ENCODE measurements at places on chromosomes 6 and 20.

GRCh38 chr6:164274493-164274892 lies 860.0 kb downstream of the QKI start:
- DNase-seq, result no peak

- DNase-seq, result no peak
Observed at GRCh38 chr6:108677357-108677756, 116.6 kb downstream of the FOXO3 start.

DNA sequence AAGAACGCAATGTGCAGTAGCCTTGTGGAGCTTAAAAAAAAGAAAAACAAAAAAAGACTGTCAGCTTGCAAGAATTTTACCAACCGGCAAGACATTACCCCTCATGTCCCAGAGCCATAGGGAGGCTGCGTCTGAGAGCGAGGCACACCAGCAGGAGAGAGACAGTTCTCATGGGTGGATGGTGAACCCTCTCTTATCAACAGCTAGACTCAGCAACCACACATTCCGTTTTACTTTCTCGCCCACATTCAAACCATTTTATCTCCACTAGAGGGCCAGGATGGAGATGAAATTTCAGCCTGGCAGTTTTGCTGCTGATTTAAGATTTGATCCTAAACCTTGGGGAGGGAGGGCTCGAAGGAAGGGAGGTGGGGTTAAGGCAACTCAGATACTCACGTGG lies 247.0 kb downstream of the ATXN1 start:
- DNase-seq, result no peak

GRCh38 chr6:111824608-111825337 lies 48.5 kb downstream of the FYN start:
- DNase-seq, result no peak

DNA sequence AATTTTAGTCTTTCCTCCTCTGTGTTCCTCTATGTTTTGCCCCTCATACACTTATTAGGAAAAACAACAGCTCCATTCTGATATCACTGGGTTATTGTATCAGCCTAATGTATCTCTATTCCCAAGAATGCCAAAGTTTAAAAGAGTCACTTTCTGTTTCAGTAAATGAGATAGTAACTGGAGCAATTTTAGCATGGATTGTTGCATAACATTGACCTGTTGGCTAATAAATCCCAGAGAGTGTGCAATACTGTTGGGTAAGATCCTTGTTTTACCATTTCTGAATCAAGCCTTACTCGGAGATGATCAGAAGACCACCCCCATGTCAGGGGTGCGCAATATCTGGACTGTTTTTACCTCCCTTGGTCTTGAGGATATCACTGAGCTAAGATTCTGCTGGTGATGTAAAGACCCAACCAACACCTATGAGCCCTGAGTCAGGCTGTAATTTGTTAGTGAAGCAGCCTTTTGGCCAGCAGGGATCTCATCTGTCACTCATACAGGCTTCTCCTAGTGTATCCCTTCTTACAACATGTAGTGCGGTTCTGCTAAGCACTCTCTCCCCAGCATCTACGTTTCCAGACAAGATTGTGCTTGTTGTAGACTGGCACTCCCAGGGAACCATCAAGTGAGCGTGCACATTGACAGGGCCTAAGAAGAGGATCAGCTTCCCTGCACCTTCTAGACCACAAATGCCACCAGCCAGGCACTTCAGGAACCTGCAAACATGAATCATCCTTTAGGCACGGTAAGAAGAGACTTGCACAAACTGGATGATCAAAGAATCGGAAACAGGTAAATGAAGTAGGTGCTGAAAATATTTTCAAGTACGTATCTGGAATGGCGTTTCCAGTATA lies 11.5 kb upstream of the IPCEF1 start:
- DNase-seq, result no peak

- DNase-seq, result no peak
Observed at GRCh38 chr20:57128044-57128757, 138.2 kb downstream of the BMP7 start.

GRCh38 chr20:38049800-38050199 lies 16.3 kb downstream of the RPRD1B start:
- no peak for DNase-seq

DNA sequence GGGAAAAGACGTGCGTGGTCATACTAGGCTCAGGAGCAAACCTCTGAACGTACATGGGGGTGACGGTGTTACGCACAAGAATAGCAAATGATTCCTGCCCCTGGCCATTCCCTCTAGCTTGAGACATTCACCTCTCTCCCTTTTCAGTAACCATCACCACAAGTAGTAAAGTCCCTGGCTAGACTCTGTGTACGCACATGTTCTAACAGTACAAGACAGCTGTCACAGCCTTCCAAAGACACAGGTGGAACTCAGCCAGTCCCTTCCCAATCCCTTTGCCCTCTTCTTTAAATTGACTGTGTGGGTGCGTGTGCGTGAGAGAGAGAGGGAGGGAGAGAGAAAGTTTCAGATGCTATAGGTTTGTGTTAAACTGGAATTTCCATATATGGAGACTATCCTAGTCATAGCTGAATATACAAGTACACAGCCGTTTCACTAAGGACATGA lies 67.3 kb downstream of the LY86 start:
- DNase-seq, result no peak

Data from T follicular helper cell (primary cell).